ENCODE measurements at places on chromosomes 6 and 20. TPM values are rescaled to one million over a fixed set of nuclear protein-coding genes. Genes with fewer than 3 reads are reported as not detected.

GRCh38 chr20:8408587-8409307 lies 276.7 kb downstream of the PLCB1 start:
- no peak for DNase-seq

DNA sequence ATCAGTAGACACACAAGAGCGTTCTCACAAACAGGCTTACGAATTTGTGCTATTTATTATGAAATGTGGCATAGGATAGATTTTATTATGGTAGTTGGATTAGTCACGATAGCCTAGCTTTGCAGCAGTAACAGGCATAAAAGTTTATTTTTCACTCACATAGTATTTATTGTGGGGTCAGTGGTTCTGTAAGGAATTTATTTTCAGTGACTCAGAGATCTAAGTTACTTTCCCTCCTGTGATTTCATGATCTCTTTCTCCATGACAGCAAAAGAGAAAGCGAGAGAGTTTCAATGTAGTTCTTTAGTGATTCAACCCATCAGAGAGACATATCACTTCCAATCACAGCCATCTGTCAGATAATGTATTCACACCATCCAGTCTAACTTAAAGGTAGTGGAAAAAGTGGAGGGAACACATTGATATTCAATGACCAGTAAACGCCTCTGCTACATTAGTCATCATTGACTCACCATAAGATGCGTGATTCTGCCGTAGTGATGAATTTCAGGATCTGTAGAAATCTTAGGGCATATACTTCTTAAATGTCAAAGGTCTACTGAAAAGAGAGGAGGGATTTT lies 605.5 kb downstream of the HDGFL1 start:
- no peak for DNase-seq

GRCh38 chr6:29965563-29965872 lies 23.2 kb downstream of the HLA-A start:
- no peak for DNase-seq

DNA sequence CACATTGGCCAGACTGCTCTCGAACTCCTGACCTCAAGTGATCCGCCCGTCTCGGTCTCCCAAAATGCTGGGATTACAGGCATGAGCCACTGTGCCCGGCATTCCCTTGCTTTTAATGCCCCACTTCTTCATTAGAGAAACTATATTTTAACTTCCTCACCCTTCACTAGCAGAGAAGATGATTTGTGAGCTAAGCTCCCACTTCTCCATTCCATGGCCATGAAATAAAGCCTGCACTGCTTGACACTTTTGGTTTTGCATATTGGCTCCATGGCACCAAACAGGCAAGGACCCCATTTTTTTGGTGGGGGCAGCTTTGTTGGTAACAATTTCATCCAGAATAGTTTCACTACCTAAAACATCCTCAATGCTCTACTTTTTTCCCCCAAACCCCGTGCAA lies 145.3 kb downstream of the TFAP2B start:
- no peak for DNase-seq

- no peak for DNase-seq
Observed at GRCh38 chr6:91449539-91449938, 862.7 kb upstream of the MAP3K7 start.

- no peak for DNase-seq
Observed at GRCh38 chr6:144259986-144260385, 25.1 kb upstream of the UTRN start.

- no peak for DNase-seq
Observed at GRCh38 chr6:131009790-131010189, 53.3 kb downstream of the EPB41L2 start.

DNA sequence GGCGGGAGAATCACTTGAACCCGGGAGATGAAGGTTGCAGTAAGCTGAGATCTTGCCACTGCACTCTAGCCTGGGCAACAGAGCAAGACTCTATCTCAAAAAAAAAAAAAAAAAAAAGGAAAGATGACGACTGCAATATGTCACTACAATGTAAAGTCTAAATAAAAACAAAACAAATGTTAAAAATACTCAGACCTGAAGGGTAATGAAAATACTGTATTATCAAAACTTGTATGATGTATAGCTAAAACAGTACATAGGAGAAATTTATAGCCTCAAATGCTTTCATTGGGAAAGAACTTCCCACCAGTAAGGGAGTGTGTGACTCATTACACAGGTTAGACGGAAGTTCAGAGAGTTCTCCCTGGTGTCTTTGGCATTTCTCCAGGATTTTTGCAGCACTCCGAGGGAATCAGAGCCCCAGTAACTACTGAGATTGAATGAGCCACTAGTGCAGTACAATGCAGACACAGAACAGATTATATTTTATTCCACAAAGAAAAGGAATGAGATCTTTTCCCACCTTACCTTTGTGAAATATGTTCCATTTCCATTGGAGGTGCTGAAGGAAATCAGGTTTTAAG lies 12.5 kb upstream of the RALGAPB start:
- DNase-seq: peak; percentile 68

GRCh38 chr20:57622579-57623381 lies 2.6 kb upstream of the ZBP1 start:
- no peak for DNase-seq

GRCh38 chr6:43773980-43774775 lies 4.2 kb downstream of the VEGFA start:
- no peak for DNase-seq

UBD gene
- 2.3 TPM for polyA plus RNA-seq

ZSCAN23 gene
- 16.5 TPM for polyA plus RNA-seq

SLC52A3 gene
- 4.0 TPM for polyA plus RNA-seq

NT5E gene
- 3.9 TPM for polyA plus RNA-seq
